Activated effector memory CD4-positive, alpha-beta T cell treated with anti-CD3 and anti-CD28 coated beads, Interleukin-2, amount 50 U/mL, for 16 hours (primary cell): ENCODE measurements at places on chromosomes 16 and 17.

- DNase-seq, result no peak
Observed at GRCh38 chr16:8831871-8832716, 34.5 kb downstream of the PMM2 start.

- no peak for DNase-seq
Observed at GRCh38 chr16:23952128-23952970, 116.6 kb downstream of the PRKCB start.

GRCh38 chr17:51046514-51047384, 73.9 kb downstream of the SPAG9 start:
- no peak for DNase-seq

DNA sequence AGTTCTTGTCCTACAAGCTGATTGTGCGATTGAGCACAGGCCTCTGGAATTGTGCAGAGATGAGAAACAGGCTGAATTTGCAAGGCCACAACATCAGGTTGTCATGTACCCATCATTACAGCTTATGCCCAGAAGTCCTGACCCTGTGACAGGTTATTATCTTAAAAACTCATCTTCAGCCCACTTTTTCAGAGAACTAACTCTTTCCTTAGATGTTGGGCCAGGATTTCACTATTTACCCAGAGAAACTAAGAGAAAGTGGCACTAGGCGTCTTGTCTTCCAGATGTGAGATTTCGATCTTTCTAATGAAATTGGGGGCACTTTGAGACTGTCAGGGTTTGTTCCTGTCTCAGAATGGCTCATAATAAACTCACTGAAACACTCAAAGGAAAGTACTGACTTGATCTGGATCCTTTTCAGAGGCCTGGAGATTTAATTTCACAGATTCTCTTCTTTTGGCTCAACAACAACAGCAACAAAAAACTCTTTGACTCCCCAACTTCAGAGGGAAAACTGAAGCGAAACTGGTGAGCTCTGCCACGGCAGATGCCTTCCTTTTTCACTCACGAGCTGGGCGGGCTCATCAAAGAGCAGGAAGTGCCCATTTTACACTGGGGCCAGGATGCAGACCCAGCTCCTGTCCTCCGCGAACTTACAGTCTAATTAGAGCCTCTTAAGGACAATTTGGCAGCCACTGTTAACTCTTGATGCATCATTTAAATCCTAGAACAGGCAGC, 17.7 kb upstream of the SLC12A3 start:
- no peak for DNase-seq

- no peak for DNase-seq
Observed at GRCh38 chr16:76309639-76310335, 32.6 kb downstream of the CNTNAP4 start.

DNA sequence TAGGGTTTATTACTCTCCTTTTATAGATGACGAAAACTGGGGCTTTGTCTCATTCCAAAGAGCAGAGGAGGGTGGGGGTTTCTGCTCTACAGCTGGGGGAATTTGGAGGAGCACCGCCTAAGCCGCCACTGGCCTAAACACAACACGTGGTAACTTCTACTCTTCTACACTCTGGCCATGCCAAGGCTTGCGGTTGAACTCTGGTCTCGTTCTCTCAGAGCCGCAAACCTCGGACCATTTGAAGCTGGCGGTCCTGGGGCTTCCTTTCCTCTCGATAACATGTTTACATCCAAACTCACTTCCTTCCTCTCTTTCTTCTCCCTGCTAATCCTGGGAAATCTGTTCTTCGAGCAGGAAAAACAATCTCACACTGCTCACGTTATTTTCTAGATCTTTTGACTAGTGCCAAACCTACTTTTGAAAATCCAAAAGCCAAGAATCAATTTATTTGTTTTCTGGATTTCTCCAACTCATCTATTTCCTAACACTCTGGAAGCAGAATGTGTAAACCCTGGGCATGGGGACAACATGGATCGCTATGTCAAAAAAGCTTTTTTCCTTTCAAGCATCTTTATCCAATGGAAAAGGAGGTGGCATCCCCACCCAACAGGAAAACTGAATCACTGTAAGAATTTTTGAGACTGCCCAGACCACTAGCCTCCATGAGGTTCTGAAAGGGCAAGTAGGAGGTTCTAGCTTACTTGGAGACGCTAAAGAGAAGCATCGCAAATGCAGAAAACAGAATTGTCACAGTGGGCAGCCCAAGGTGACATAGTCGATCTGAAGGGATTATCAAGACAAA, 13.6 kb upstream of the EEF2K start:
- DNase-seq, result peak; percentile 90

DNA sequence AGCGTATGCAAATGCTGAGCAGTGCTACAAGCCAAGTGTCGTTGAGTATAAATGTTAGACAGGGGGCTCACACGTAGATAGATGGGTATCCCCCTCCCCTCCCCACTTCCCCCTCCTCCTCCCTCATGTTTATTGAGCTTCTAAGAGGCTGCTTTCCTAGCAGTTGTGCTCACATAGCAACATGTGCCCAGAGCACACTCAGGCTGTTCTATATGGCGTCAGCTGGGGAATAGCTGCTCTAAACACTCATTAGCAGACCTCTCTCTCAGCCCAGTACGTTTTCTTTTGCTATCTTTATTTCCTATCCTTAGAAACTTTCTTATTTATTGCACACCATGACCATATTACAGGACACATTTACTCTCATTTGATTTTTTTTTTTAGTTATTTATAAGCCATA, 1.8 kb downstream of the KCNJ2 start:
- no peak for DNase-seq

GRCh38 chr16:13923703-13924298, 3.8 kb downstream of the ERCC4 start:
- DNase-seq, result no peak

GRCh38 chr16:81077076-81077940, at the start of gene C16orf46:
Gene C16orf46 (minus strand): TSS chr16:81077238. CDS start chr16:81063955, 13,283 bp downstream.
- DNase-seq, result peak; percentile 99

GRCh38 chr17:41710472-41711090, 1.6 kb upstream of the GAST start:
- DNase-seq, result no peak

DNA sequence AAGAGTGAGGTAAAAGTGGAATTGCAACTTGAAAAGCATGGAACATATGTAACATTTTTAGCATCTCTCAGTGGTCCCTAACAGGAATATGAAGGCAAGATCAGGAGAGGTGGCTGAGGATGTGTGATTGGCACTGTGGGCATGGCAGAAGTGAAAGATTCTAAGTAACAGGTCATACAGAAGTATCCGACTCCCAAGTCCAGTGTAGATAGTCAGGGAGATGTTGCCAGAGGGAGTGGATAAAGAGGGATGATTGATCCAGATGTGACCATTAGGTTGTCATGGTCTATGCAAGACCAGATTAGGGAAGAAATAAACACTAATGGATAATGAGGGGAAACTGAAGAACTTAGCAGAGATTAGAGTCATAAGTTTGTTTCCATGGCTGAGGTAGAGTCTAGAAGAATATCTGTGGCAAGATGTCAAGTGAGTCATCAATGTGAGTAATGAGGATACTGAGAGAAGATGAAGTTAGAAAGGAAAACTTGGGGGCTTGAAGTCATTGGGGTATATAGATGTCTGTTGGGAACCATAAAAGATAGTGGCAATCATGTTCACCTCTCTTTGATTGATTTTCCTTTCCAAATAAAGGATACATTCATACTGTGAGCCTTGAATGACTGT, 23.9 kb upstream of the CAPNS2 start:
- no peak for DNase-seq

DNA sequence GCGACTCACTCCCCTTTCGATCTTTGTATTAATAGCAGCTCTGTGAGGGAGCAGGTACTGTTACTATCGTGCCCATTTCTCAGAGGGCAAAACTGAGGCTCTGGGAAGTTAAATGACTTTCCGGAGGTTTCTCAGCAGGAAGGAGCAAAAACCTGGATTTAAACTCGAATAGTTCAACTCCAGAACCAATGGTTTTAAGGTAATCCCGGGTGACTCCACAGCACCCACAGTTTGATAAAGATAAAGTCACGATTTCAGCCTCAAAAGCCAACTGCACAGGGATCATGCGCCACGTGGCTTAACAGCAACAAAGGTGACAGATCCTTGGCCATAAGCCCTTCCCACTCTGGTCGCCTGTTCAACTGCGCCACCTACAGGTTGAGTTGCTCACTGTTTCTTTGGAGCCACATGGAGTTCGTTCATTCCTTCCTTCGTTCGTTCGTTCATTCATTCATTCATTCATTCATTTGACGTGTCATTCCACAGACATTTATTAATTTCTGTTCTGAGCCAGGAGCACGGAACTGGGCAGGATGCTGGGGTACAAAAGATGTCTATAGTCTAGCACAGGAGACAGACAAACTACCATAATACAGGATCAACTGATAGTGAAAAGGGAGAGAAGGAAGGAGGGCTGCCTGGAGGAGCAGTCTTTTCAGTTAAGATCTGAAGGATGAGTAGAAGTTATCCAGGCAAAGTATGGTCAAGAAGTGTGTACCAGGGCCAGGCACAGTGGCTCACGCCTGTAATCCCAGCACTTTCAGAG, 134.8 kb downstream of the HS3ST2 start:
- peak; percentile 74 for DNase-seq

- no peak for DNase-seq
Observed at GRCh38 chr16:3999479-4000325, 116.5 kb downstream of the ADCY9 start.

DNA sequence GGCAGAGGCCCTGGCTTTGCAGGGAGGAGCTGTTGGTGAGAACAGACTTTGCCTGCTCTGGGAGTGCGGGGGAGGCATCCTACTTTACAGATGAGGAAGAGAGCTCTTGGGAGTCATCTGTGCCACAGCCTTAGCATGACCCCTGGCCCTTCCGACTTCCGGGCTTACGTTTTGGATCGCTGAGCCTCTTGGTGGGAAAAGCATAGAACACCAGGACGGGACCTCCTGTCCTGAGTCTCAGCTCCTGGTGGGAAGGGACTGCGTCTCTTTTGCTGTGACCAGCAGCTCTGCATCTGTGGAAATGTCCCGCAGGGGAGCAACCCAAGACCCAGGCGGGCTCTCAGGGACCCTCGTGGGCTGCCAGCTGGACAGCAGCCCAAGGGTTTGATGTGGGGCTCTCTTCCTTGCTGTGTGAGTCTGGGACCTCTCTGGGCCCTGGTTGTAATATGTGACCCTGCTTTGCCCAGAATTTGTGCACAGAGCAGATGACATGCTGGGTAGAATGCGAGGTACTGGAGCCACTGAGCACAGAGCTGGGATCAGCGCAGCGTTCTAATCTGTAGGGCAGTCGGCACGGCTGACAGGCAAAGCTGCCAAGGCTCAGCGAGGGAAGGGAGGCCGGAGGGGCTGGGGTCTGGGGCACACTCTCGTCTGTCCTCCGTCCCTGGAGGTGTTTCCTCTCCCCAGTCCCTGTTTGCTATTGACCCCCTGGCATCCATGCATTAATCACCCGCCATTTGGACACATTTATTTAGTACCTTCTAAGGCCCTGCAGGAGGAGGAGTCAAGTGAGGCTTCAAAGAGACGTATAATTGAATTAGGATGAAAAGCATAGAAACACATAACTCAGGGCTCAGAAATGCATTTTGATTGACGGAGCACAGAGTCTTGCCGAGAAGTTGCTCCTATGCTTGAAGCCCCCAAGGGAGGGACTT, 64.0 kb downstream of the NT5M start:
- no peak for DNase-seq

DNA sequence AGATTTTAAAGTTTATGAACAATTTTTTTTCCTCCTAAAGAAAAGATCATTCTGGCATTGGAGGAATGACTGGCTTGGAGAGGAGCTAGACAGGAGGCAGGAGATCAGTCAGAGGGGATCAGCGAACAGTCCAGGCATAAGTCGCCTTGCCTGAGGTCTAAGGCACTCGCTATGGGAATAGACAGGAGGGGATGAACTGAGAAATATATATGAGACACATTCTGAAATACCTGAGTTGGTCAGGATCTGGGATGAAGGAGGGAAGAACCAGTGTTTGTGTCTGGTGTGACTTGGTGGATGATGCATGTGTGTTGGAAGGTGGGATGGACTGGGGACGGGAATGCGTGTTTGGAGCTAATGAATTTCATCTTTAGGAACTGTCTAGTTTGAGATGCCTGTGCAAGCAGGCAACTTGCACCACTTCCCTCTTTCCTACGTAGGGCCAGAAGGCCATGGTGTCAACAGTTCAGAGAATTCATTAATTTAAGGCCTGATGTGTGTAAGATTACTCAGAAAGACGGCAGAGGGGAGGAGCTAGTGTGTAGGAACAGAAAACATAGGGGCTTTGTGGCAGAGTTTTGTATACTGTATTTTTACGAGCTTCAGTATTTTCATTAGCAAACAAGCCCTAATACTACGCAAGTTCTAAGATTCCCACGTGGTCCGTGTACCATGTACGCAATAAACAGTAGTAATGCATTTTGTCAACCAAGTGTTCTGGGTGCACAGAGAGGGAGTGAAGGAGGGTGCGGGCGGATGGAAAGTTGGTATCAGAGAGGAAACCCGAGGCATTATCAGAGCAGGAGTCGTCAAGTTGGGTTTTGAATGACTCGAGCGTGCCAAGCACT, 825 bp downstream of the HEATR6 start:
- DNase-seq, result peak; percentile 83

DNA sequence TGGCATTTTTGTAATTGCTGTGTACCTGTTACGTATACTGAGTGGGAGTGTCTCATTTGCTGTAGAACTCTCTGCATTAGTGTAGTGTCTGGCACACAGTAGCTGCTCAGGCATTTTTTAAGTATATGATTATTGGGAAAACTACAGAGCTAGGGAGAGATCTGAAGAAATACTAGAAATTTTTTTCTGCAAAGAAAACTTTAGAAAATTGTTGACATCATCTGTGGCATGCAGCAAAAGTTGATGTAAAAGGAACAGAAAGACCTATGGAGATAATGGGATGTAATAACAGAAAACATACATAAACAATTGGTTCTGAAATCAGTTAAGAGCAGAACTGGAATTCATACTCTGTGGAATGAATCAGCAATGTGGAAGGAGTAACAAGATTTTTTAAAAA, 11.6 kb downstream of the CLTC start:
- DNase-seq, result no peak

DNA sequence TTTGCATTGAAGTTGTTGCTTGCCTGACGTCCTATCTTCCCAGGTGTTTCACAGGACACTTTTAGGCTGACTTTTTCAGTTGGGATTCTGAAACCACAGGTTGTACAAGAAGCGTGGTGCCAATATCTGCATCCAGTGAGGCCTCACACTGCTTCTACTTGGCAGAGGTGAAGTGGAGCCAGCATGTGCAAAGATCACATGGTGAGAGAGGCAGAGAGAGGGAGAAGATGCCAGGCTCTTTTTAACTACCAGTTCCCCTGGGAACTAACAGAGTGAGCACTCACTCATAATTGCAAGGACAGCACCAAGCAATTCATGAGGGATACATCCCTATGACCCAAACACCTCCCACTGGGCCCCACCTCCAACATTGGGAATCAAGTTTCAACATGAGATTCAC, 5.8 kb upstream of the ABCA6 start:
- DNase-seq, result no peak

DNA sequence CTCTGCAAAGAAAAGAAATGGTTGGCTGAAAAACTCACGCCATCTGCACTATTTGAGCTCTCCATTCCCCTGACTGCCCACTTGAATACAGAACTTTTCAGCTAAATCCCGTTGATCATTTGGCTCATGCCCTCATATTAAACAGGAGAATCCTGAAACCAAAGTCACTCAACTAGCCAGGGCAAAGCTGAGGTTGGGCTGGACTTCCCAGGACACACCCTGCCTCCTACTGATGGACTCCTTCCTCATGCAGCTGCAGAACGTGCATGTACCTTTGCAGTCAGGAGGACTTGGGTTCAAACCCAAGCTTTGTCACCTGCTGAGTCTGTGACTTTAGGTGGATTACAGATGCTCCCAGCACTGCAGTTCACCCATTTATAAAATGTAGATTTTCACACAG, 7.7 kb downstream of the ASIC2 start:
- no peak for DNase-seq

GRCh38 chr16:71883849-71884638, at the start of gene ZNF821:
Gene ZNF821 (minus strand): TSS chr16:71884182. CDS start chr16:71879946, 4,236 bp downstream.
- peak; percentile 91 for DNase-seq

- no peak for DNase-seq
Observed at GRCh38 chr17:41212524-41213169, 13.8 kb upstream of the KRTAP9-2 start.
